T-helper 2 cell treated with Interferon-gamma antibody and Interleukin-4, amounts not matched to agents 5 μg/mL and 100 μg/mL, for 36 hours (primary cell): ENCODE measurements at places on chromosomes 1 and 21.
A peak's percentile ranks its signal among the peaks of the same experiment; 100 is the strongest.

DNA sequence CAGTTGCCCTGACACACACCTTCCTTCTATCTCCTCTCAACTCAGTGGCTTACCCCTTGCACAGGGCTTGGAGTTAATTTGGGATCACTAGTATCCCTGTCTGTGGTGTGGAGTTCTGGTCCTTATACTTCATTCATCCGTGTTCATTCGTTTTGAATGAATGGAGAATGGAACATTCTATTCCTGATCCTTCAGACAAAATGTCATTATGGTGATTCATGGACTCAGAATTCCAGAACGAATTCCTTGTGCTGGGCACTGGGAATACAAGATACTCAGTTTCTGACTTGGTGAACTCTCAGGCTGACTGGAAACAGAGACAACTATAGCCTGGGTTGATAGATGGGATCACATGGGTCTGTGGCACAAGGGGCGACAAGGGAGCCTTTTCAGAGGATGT is 49.9 kb upstream of the TRABD2B start:
- no peak overlapping the region for H3K27ac ChIP-seq
- no peak for DNase-seq
- H3K36me3 ChIP-seq: no peaks in the 10 kb centered on the region
- H3K4me3 ChIP-seq: no peak overlapping the region

GRCh38 chr1:204545881-204546280 is 29.7 kb downstream of the MDM4 start:
- peak overlapping the region; percentile 77 for H3K4me3 ChIP-seq
- no peaks in the 10 kb centered on the region for H3K27me3 ChIP-seq
- H3K36me3 ChIP-seq: peaks cover 90% of the 10 kb centered on the region
- peak overlapping the region; percentile 94 for H3K27ac ChIP-seq
- no peak for DNase-seq

GRCh38 chr21:44886113-44887075 is 12.9 kb upstream of the PTTG1IP start:
- no peak for DNase-seq
- H3K27me3 ChIP-seq: no peaks in the 10 kb centered on the region
- no peak overlapping the region for H3K27ac ChIP-seq
- H3K4me1 ChIP-seq: peaks cover 8% of the 10 kb centered on the region

- DNase-seq: no peak
- peaks cover 11% of the 10 kb centered on the region for H3K4me1 ChIP-seq
- no peak overlapping the region for H3K27ac ChIP-seq
- peaks cover 13% of the 10 kb centered on the region for H3K27me3 ChIP-seq
- H3K36me3 ChIP-seq: no peaks in the 10 kb centered on the region
- no peak overlapping the region for H3K4me3 ChIP-seq
These were observed 28.9 kb upstream of the LAPTM5 start for GRCh38 chr1:30786264-30786991.

GRCh38 chr1:116168277-116169032 is 57.3 kb downstream of the MAB21L3 start:
- peak; percentile 75 for DNase-seq
- H3K27me3 ChIP-seq: peaks cover 9% of the 10 kb centered on the region
- H3K4me3 ChIP-seq: peak overlapping the region; percentile 81
- no peaks in the 10 kb centered on the region for H3K36me3 ChIP-seq
- peaks cover 10% of the 10 kb centered on the region for H3K4me1 ChIP-seq
